T-helper 2 cell (primary cell): ENCODE measurements at places on chromosomes 12 and 14.

GRCh38 chr14:40936861-40937260, 669.8 kb upstream of the LRFN5 start:
- no peak for DNase-seq

DNA sequence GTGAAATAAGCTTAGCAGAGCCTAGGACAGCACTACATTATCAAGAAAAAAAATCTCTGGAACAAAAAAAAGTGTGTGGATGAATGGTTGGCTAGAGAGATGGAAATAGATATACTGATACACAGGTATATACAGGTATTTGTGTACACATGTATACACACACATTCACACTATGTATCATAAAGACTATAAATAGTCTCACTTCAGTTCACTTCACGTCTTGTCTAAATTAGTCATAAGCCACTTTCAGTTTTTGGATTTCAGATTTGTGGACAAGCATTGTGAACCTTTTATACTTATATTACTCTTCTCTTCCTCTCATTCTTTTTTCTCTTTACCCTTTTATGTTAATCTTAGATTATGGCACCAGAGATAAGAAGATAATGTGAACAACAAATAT, 41.8 kb upstream of the SLC6A15 start:
- no peak for DNase-seq

- no peak for DNase-seq
Measured at GRCh38 chr12:19613051-19613535, 173.8 kb downstream of the AEBP2 start.

DNA sequence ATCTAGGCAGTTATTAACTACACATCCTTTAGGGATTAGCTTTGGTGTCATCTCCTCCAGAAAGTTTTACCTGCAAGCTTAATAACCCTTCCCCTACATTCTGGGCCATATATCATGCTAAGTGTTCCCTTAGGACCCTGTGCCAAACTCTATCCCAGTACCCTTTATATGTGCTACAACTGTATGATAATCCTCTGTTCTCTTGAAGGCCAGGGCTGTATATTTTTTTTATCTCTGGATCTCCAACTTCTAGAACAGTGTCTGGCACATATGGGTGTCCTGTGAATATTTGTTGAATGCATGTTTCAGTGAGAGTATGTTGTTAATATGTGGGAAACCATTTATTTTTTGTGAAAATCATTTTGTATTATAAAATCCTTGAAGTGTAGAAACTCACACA, 106.7 kb downstream of the PPM1A start:
- no peak for DNase-seq

DNA sequence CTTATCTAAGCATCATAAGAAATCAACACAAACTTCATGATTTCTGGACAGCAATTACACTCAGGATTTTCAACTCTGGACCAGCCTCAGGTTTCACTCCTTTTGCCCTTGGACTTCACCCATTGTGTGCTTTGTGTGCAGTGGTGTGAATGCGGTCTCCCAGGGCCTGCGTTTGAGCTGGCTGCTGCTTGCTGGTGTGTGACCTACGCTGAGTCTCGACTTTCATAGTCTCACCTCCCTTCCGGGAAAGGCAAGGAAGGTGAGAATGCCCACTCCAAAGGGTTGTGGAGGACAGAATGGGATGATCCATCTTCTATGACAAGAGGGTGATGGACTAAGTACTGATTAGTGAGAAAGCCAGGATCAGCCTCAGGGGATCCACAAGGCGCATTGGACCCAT, 228.8 kb downstream of the C12orf75 start:
- no peak for DNase-seq
